CD4-positive, CD25-positive, alpha-beta regulatory T cell (primary cell): ENCODE measurements at places on chromosomes 13 and 19. TPM values are rescaled to one million over a fixed set of nuclear protein-coding genes. Genes with fewer than 3 reads are reported as not detected.

SLC27A1 gene
- 5.2 TPM for polyA plus RNA-seq

INSR gene
- not detected for polyA plus RNA-seq

MYH14 gene
- polyA plus RNA-seq, result not detected

KASH5 gene
- not detected for polyA plus RNA-seq

LILRB2 gene
- not detected for polyA plus RNA-seq

SIGLEC8 gene
- not detected for polyA plus RNA-seq

FARP1 gene
- 0.41 TPM for polyA plus RNA-seq

ZNF415 gene
- polyA plus RNA-seq, result 3.4 TPM

TBC1D4 gene
- 117 TPM for polyA plus RNA-seq

MEDAG gene
- polyA plus RNA-seq, result not detected

NOTCH3 gene
- polyA plus RNA-seq, result not detected
